GM18507 (cell line): ENCODE measurements at places on chromosomes 6 and 20.

DNA sequence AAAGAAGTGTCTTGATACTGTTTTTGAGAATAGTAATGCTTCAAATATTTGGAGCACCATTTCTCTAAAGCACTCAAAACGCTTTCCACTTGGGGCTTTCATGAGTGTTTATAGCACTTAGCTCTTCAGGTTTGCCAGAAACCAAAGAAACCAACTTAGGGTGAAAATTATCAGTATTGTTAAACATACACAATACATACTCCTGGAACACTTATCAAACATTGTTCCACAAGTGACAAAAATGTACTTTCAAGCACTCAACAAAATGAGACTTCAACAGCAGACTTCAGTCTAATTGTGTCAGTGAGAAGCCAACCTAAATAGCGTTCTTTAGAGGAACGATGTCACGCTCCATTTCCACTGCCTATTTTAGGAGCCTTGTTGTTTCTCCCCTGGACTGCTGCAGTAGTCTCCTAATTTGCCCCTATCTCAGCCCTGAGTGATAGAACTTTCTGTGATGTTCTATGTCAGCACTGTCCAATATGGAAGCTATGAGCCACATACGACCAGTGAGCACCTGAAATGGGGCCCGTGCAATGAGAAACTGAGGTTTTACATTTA is 461.3 kb downstream of the KIF16B start:
- no peak for DNase-seq

GRCh38 chr6:166588691-166589336 is 2.3 kb upstream of the RAMACL start:
- DNase-seq: peak; percentile 12

DNA sequence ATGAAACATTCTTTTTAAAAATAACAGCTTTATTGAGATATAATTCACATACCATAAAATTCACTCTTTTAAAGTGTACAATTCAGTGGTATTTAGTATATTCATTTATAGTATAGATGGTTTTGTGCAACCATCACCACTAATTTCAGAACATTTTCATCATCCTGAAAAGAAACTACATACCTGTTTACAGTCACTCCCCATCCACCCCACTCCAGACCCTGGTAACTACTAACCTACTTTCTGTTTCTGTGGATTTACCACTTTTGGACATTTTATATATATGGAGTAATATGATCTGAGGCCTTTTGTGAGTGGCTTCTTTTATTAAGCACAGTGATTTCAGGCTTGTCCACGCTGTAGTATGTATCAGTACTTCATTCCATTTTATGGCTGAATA is 2.5 kb upstream of the TMEM217 start:
- no peak for DNase-seq

GRCh38 chr6:129280749-129281148 is 397.8 kb downstream of the LAMA2 start:
- no peak for DNase-seq

DNA sequence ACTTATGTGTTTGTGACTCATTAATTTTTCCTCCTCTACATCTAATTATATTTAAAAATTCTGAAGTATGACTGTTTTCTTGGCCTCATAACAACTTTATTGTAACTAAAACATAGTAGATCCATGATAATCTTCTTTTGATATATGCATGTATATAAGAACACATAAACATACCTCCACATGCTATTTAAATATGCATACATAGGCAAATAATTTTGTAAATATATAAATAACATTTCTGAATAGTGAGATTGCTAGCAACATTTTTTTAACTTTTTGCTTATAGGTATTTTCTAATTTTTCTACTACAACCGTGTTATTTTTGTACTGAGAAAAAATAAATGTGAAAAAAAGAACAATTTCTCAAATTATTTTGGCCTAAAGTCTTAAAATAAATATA is 627.6 kb downstream of the HTR1B start:
- no peak for DNase-seq
